ENCODE measurements at places on chromosomes 4 and X. TPM values are rescaled to one million over a fixed set of nuclear protein-coding genes. Genes with fewer than 3 reads are reported as not detected.

PABPC1L2B gene
- total RNA-seq = not detected

CXCL1 gene
- 0.23 TPM for total RNA-seq

USP17L28 gene
- not detected for total RNA-seq

NPY2R gene
- total RNA-seq = not detected

CFI gene
- total RNA-seq = 426 TPM

FRMD7 gene
- total RNA-seq = 0.05 TPM

SLC25A4 gene
- total RNA-seq = 30.6 TPM

SPANXN3 gene
- not detected for total RNA-seq

DRD5 gene
- not detected for total RNA-seq

C1QTNF7 gene
- 0.45 TPM for total RNA-seq

EDNRA gene
- 2.0 TPM for total RNA-seq

RBM47 gene
- total RNA-seq = 56.5 TPM

MAGEB2 gene
- 0.15 TPM for total RNA-seq

ZCCHC12 gene
- not detected for total RNA-seq

TLR1 gene
- 4.2 TPM for total RNA-seq

IQCM gene
- not detected for total RNA-seq

NOA1 gene
- total RNA-seq = 6.4 TPM

GPAT3 gene
- 9.0 TPM for total RNA-seq

SOX3 gene
- total RNA-seq = not detected

ALB gene
- 99,767 TPM for total RNA-seq

NSG1 gene
- 0.13 TPM for total RNA-seq

SLC6A14 gene
- 0.05 TPM for total RNA-seq

GUCY1A1 gene
- 4.9 TPM for total RNA-seq

LEF1 gene
- 0.73 TPM for total RNA-seq

TBX22 gene
- total RNA-seq = not detected

TBC1D19 gene
- 0.96 TPM for total RNA-seq

GPR173 gene
- 0.23 TPM for total RNA-seq

POU4F2 gene
- not detected for total RNA-seq

COL25A1 gene
- 2.5 TPM for total RNA-seq

CCNB3 gene
- 0.18 TPM for total RNA-seq

HNRNPH2 gene
- 22.9 TPM for total RNA-seq

CLDN2 gene
- 6.0 TPM for total RNA-seq

TRIM75 gene
- not detected for total RNA-seq

S100P gene
- total RNA-seq = 2.3 TPM

BGN gene
- total RNA-seq = 88.4 TPM

CTAG1B gene
- not detected for total RNA-seq

PDGFRA gene
- total RNA-seq = 15.5 TPM

ADH5 gene
- total RNA-seq = 155 TPM

DDX53 gene
- total RNA-seq = not detected

HTN1 gene
- not detected for total RNA-seq

Measured in left lobe of liver (tissue), 2 donors.